ENCODE measurements at places on chromosomes 16 and 17. TPM values are rescaled to one million over a fixed set of nuclear protein-coding genes. Genes with fewer than 3 reads are reported as not detected.

Gene C16orf86
- 3.0 TPM for total RNA-seq

Gene PSMC3IP
- 28.9 TPM for total RNA-seq

Gene CLEC19A
- not detected for total RNA-seq

Gene TUFM
- total RNA-seq, result 241 TPM

Gene CNTNAP1
- 1.4 TPM for total RNA-seq

Gene CHST5
- total RNA-seq, result 0.40 TPM

Gene CDYL2
- total RNA-seq, result 21.5 TPM

Gene TNFRSF17
- not detected for total RNA-seq

Gene NAGLU
- 12.5 TPM for total RNA-seq

Gene KRTAP9-8
- total RNA-seq, result not detected

Gene G6PC1
- not detected for total RNA-seq

Gene ABCC12
- not detected for total RNA-seq

Gene CCL17
- 1.2 TPM for total RNA-seq

Gene COPZ2
- total RNA-seq, result 3.6 TPM

Gene HOXB4
- total RNA-seq, result 0.66 TPM

Gene ENPP7
- total RNA-seq, result not detected

Gene EPN3
- total RNA-seq, result not detected

Gene VTN
- total RNA-seq, result not detected

Gene CDRT15L2
- total RNA-seq, result not detected

Gene CDH11
- not detected for total RNA-seq

Gene HBA1
- not detected for total RNA-seq

Gene SULT1A2
- 0.30 TPM for total RNA-seq

Gene EVI2A
- total RNA-seq, result 16.9 TPM

Gene RSPRY1
- total RNA-seq, result 24.6 TPM

Gene PRSS36
- 0.26 TPM for total RNA-seq
